ENCODE measurements at places on chromosomes 3 and 15. TPM values are rescaled to one million over a fixed set of nuclear protein-coding genes. Genes with fewer than 3 reads are reported as not detected.

GRCh38 chr3:32643354-32643753 lies 41.6 kb upstream of the CNOT10 start:
- no peak for DNase-seq

DNA sequence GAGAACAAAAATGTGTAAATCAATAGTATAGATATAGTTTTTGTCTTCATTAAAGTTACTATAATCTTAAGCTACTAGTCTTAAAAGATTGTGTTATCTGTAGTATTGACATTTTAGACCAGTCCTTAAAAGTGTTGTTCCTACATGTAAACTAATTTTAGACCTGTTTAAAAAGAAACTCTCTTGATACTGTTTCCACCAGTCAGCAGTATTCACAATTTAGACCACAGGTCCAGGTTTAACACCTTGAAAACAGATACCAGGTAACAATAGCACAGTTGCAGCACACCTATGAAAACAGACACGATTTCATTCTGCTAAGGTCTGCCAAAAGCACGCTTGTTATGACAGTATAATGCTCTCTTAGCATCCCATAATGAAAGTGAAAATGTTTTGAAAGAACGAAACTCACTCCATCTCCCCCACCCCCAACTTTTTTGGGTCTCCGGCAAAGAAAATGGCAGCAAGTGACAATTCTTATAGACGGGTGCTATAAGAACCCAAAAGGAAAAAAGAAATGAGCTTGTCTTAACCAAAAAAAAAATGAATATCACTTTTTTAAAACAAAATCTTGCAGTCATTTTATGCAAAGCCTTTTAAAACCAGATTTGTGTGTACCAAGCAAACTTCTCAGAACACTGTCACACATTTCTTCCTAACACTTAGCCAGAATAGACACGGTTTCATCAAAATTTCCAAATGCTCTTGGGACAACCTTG lies 1.6 kb downstream of the EIF4E3 start:
- DNase-seq = no peak

DNA sequence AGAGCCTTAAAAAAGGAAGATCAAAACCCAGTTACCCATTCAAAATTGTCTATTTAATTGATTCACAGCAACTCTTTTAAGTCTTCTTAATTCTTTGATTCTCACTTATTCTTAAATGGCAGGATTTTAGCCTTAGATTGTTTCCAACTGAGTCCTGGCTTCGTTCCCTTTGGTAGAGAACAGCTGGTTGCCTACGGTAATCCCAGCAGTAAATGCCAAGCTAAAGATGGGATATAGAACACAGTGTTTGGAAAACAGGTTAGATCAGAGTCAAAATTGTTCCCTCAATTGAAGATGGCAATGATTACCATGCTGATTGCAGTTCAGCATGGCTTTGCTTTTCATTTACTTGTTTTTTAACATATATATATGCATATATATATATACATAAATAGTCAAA lies 300.9 kb downstream of the PYDC2 start:
- DNase-seq = no peak

- no peak for DNase-seq
Observed at GRCh38 chr3:11477407-11477911, 166.3 kb downstream of the VGLL4 start.

DNA sequence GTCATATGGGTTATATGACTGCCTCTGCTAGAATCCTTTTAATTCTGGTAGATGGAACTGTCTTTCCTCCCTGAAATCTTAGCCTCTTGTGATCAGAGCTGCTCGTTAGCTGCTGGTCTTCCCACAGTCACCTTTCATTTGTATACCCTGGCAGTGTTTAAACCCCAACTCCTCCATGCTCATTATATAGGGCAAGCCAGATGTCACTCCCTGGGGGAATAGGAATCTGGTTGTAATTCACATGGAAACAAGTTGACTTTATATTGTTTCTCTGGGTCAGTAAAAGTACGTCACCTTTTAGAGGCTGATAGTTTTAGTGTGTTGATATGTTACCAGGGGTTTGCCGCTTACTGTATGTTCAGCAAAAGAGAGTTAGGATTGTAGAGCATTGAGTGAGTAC lies 103.5 kb downstream of the ITPR1 start:
- no peak for DNase-seq

Gene ADAMTSL3
- total RNA-seq = 4.9 TPM
